EL (cell line): ENCODE measurements at places on chromosomes 12 and 14.

DNA sequence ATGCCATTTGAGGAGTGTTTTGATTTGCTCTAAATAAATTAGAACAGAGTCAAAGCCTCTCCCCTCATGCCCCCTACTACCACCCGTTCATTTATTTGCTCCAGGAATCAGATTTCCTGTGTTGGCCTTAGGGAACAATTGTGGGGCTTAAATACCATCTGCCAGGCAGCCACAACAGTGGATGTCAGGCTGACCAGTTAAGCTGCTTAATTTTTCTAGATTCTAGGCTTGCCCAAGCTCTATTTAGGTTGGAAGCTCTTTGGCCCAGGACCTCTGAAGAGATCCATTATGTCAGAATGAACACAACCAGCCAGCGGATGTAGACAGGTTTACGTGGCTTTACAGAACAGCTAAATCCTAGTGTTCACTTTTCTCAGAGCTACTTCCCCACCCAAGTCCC lies 1.0 kb upstream of the TIMELESS start:
- DNase-seq: no peak

DNA sequence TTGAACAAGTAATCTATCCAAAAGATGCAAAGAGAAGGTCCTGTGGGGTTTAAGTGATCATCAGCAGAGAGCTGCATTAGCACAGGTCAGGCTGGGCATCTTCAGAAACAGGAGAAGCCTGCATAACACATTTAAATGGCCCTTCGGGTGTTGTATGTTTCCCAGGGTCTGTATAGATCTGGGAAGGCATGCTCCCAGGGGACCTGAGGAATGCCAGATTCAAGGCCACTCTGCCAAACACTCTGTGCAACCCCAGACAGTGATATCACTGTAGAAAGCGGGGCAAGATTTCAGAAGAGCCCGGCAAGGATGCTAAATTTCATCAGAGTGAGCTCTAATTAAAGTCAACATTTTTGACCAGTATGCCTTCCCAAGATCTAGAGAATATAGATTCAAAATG lies 92.9 kb downstream of the ARMH4 start:
- DNase-seq: no peak

DNA sequence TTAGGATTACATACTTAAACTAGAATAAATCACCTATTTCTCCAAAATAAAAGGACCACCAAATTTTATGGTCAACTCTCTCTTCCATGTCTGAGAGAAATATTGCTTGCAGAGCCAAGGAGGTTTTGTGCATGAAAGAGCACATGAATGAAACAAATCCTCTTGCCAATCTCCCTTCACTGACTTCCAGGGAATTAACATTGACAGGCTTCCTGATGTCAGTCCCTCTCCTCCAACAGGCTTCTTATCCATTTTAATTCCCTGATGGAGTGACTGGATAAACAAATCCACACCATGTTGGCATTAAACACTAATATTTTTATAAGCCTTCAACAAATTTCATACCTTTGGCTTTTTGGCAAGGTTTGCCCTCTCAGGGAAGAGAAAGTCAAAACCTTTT lies 45.3 kb upstream of the CNTN1 start:
- DNase-seq: no peak

GRCh38 chr12:115008929-115009328 lies 325.0 kb upstream of the TBX3 start:
- DNase-seq: no peak

DNA sequence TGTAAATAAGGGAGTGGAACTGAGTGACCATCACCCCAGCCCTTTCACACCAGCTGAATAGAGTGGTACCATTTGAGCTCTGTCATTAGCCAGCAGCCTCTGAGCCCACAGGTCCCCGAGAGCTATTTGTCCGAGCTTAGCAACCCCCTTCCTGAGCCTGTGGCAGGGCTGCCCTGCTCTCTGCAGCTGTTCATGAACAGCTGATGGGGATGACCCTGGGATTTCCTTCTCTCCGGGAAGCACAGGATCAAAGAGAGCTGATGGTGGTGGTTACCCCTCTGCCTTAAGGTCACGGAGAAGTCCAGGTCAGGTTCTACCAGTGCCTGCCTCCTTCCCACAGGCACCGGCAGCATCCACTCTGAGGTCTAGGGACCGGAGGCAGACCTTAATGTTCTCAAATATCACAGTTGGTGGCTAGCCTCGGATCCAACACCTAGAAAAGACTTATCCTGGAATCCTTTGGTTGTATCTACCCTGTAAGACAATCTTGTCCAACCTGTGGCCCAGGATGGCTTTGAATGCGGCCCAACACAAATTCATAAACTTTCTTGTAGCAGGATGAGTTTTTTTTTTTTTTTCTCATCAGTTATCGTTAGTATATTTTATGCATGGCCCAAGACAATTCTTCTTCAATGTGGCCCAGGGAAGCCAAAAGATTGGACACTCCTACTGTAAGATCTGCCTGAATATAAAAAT lies 81.1 kb downstream of the ESRRB start:
- DNase-seq: no peak

- DNase-seq: no peak
These were observed 9.1 kb downstream of the LTA4H start for GRCh38 chr12:96026331-96026730.

DNA sequence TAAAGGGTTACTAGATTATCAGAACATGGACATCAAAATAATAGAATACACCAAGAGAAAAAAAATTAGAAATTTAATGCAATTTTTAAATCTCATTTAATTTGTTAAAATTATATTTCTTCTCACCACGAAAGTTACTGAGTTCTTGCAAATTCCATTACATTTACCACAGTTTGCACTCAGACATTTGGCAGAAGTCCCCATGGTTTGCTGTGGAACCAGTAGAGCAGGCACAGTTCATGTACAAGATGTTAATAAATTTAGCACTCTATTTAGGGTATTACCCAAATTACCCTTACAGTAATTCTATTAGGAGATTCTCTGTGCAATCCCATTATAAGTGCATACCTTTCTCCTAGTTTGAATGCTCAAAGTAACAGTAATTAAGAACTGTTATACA lies 9.7 kb downstream of the SCN8A start:
- DNase-seq: no peak

- DNase-seq: peak; percentile 65
These were observed 301.1 kb downstream of the DUSP6 start for GRCh38 chr12:89051065-89051677.

DNA sequence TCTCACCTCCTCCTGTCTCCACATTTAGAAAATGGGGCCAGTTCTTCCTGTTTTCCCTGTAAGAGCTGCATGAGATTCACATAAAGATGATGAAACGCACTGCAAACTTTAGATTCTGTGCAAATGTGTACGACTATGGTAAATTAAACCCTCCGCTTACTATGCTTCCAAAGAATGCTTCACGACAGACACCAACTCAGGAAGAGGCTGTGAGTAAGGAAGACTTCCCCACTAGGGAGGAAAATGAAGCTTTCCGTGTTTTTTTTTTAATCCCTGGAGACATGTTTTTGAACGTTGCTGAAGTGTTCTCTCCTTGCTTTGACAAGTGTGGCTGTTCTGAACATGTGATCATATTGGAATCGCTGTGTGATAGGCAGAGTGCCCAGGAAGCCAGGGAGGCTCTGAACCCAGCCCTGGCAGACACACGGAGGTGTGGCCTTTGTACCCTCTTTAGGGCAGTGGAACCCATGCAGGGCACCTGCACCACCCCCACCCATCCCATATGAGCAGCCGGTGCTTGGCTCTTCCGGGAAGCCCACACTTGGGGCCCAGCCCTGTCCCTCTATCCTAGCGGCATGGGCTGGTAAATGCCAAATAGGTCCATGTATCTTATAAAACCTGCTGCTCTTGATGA lies 7.5 kb upstream of the SYNE3 start:
- DNase-seq: peak; percentile 71

DNA sequence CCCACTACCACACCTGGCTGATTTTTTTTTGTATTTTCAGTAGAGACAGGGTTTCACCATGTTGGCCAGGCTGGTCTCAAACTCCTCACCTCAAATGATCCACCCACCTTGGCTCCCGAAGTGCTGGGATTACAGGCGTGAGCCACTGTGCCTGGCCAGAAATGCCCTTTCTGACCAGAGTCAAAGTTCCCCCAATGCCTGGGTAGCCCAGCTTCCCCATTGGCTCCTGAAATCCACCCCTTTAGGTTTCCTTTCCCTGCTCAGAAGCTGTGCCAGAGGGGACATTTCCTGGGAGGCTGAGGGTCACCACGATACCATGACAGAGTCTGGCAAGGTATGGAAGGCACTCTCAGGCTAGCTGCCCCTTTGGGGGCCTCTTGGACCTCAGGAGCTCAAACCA lies 3.5 kb downstream of the GSTZ1 start:
- no peak for DNase-seq

DNA sequence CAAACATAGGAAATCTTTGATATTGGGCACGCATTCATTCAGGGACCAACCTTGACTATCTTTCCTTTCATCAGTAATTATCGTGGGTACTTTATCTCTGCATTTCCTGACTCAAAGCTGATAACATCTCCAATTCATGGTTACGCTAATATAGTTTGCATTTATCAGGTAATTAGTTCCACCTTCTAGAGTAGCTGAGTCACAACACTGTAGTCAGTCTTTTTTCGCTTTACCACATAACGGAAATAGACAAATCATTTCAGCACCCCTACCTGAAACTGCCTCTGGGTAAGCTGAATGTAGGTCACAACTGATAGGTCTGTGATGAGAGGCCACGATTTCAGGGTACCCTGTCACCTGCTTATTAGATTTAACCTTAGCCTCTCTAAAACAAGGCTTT lies 36.7 kb upstream of the IL22 start:
- DNase-seq: no peak

DNA sequence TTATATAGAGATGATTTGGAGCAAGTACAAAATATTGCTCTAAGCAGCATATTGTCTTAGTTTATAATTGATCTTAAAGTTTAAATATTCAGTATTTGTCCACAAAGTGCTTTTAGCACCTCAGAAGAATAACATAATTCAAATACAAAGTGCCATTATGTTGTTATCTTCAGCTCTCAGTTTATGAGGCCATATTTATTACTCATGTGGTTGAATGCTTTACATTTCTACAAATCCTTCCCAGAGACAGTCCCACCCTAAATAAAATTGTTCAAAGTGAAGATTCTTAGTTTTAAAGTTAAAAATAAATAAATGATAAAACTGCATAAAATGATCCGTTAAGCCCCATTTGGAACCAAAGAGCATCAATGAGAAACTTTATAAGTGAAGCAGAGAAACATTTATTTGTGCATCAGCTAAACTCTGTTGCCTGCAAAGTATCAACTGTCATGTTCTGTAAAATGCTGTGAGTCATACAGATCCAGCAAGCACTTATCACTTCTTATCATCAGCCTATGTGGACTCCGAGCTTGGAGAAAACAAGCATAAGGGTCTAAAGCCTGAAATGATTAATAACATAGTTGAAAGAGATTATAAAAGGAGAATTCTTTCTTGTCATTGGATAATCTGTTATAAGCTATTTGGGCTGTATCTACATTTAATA lies 218.9 kb downstream of the ADAMTS20 start:
- peak; percentile 70 for DNase-seq

- DNase-seq: no peak
These were observed 383.4 kb downstream of the VRK1 start for GRCh38 chr14:97180304-97181200.

DNA sequence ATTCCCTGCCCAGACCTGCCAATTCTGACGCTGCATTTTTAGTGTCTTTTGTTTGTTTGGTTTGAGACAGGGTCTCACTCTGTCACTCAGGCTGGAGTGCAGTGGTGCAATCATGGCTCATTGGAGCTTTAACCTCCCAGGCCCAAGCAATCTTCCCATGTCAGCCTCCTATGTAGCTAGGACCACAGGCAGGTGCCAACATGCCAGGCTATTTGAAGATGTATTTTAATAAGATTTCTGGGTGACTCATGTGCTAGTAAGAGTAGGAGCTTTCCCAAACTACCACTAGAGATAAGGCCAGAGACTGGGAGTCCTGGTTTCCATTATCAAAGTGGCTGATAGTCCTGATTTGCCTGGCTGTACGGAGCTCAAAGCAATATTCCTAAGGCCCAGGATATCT lies 693.3 kb downstream of the MED13L start:
- no peak for DNase-seq

DNA sequence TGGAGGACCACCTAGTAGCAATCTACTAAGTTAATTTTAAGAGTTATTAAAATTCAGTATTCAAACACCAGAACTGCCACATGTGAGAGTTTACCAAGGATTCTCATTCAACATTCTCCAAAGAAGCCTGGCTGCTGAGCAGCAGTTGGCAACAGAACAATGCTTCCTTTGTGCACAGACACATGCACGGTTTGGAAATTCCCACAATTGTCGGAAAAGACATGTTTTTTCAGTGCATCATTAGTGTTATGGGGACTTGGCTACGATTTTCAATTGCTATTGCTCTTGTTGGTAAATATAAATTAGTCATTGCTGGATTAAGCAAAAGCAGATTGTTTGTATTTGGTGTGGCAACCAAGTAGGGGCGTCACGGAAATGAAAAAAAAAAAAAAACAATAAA lies 22.2 kb downstream of the ST8SIA1 start:
- DNase-seq: no peak

GRCh38 chr12:66942741-66943465 lies 264.0 kb upstream of the GRIP1 start:
- DNase-seq: no peak

DNA sequence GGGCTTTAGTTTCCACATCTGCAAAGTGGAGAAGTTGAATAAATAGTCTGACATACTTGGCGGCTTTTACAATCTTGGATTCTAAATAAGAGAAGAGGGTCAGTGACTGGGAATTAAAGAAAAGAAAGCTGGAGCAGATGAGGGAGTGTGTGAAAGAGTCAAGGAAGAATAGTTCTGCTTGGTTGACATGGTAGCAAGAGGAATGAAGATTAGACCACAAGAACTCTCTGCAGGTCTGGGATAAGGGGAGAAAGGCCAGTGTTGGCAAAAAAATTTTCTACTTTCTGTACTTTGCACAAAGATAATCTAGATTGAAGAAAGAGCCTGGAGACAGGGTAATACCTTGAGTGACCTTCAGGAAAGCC lies 5.9 kb downstream of the ITGB7 start:
- no peak for DNase-seq

- peak; percentile 74 for DNase-seq
These were observed 23.6 kb downstream of the RASSF3 start for GRCh38 chr12:64633940-64634337.

GRCh38 chr12:111444925-111445725 lies 39.4 kb downstream of the SH2B3 start:
- DNase-seq: no peak

- DNase-seq: no peak
These were observed 6.6 kb downstream of the CLEC1B start for GRCh38 chr12:9992296-9992695.

DNA sequence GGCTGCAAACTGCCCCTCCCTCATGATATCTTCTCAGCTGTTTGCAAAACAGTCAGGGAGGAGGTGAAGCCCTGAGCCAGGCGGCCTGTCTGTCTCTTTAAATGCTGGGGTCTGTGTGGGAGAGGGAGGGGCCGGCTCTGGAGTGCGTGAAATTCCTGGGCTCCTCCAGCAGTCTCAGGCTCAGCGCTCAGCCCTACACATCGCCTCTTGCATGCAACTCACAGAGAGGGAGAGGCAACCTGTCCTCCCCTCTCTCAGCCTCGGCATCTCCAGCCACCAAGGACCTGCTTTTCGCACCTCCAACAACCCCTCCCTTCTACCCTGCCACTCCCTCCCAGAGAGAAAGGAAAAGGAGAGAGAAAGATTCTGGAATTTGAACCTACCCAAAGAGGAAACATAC lies at the start of gene NRXN3:
Gene NRXN3, plus strand, starts transcription at position 171 of the 400 bp plus-strand sequence. CDS start 72,721 bp downstream, outside the sequence.
- no peak for DNase-seq
